ENCODE measurements at places on chromosomes 11 and 22.

GRCh38 chr11:44593251-44593650, 27.8 kb downstream of the CD82 start:
- no peak for DNase-seq

DNA sequence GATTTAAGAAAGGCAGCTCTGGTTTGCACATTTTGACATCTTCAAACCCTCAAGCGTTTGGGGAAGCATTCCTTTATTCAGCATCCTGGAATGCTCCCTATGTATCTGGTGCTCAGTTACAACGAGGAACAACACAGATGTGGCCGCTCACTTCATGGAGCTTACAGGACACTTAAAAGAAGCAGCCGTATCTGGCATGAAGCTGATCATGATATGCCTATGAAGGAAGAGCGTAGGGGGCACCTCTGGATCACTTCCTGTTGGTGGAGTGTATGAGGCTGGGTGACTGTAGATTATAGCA, 72.3 kb upstream of the TP53I11 start:
- no peak for DNase-seq

GRCh38 chr11:30254307-30255298, 23.8 kb downstream of the FSHB start:
- no peak for DNase-seq

DNA sequence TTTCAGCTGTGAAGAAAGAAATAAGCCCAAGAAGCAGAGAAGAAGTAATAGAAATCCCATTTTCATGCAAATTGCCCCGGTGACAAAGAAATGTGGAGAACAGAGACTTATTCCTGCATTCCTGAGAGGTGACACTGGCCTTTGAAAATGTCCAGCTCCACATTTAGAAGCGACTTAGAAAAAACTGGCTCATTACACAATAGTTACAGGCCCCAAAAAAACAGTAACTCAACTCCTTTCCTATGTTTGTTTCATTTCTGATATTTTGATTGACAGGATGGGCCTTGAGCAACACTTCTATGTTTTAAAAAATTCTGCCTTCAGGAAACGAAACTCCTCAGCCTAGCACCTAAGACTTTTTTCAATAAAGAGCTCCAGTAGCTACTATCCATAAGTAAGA, 726.9 kb upstream of the TENM4 start:
- DNase-seq: no peak

- no peak for DNase-seq
These were observed 11.8 kb upstream of the WDR74 start for GRCh38 chr11:62850911-62851806.

GRCh38 chr11:78427615-78428265, 10.1 kb upstream of the GAB2 start:
- no peak for DNase-seq

DNA sequence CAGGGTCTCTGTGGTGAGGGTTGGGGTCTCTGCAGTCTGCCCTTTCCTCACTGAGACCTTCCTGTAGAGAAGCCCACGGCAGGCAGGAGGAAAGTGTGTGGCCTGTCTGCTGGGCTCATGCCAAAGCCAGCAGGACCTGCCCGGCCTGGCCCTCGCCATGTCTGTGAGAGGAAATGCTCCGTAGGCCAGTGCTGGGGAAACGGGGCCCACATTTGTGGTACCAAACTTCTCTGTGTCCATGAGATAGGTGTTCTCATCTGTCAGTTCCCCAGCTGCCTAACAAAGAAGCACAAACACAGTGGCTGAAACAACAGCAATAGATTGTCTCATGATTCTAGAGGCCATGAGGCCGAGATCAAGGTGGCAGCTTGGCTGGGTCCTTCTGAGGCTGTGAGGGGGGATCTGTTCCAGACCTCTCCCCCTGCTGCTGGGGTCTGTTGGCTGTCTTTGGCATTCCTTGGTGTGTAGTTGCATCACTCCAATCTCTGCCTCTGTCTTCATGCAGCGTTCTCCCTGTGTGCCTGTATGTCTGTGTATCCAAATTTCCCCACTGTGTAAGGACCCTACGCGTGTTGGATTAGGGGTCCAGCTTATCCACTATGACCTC, 772.5 kb downstream of the TBC1D22A start:
- no peak for DNase-seq

DNA sequence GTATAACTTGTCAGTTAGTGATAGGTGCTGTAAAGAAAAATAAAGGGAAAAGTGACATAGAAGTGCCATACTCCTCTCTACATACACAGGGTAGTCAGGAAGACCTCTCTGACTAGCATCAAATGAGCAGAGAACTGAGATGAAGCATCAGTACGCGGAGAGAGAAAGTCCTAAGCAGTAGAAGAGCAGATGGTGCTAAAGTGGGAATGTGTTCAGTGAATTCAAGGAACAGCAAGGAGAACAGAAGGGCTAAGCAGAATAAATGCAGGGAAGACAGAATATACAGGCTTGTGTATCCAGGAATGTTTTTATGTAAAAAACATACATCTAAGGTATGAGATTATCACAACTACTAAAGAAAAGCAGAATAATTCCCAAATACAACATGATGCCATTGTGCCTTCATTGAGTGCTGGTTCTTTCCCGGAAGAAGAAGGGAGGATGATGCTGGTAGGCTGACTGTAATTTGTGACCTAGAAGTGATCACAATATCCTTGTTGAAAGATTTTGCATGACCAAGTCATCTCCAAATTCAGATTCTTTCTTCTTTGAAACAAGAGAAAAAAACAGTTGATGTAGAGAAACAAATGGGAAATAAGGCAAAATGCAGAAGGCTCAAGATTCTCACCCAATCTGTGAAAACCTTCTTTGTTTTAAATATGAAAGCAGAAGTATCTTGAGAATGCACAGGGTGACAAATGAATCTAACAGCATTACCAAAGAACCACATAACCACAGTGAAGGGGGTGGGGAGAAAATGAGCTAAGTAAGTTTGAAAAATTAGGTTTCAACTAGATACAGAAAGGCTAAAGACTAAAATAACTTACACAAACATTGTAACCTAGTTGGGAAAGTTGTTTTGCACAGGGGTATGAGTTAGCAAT, 20.5 kb downstream of the MRE11 start:
- no peak for DNase-seq

GRCh38 chr11:12157241-12157661, 46.9 kb downstream of the MICAL2 start:
- DNase-seq: peak; percentile 17

- DNase-seq: no peak
These were observed 1217.9 kb downstream of the LRRC4C start for GRCh38 chr11:40241524-40242051.

- no peak for DNase-seq
These were observed 188.2 kb upstream of the TBCEL start for GRCh38 chr11:120835601-120836228.

GRCh38 chr11:27626269-27626937, 73.9 kb downstream of the BDNF start:
- DNase-seq: no peak

GRCh38 chr11:60899046-60899936, 7.1 kb downstream of the PRPF19 start:
- DNase-seq: peak; percentile 32

DNA sequence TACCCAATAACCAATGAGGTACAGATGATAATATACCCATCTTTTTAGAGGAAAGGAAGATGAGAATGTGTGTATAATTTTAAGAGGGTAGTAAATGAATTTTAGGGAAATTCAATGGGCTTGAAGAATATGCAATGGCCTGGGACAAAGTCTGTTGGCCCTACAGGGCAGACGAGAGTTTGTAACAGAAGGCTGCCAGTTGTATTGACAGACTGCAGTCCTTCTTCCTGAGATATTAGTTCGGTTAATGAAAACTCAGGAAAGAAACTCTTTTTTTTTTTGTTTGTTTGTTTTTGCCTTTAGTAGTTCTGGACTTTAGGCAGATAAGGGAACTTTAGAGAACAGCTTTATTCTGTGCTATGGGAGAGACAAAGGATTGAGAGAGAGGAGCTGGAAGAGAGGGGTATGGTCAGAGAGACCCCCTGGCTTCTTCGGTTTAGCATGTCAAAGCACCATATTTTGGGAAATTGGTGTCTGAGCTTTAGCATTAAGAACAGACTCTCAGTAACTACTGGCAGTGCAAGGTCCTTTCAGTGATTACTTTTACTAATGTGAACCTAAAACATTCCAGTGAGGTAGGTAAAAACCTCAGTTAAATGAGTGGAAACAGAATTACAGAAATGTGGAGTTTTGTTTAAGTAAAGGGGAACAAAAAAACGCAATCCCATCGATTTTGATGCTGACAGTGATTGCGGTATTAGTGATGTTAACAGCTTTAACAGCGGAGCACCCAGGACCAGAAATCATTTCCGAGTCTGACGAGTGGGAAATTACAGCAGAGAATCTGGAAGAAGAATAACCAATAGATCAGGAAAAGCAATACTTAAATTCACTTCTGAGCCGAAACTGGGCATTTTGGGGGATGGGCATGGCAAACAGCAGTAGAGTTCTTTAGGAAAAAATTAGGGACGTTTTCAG, 644 bp upstream of the NAALAD2 start:
- no peak for DNase-seq

DNA sequence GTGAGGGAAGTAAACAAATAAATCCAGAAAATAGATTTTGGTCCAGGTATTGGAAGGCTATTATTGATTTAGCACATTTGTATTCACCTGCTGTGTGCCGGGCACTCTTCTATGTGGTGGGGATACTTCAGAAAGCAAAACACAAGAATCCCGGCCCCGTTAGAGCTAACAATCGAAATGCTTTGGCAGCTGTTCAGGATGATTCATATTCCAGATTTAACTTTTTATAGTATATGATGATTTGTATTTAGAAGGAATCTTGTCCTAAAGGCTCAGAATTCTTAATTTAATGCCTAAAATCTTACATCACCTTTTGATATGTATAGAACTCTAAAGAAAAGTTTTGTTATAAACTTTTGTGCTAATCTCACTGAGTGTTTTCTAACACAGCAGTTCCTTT, 28.0 kb downstream of the ZC3H12C start:
- no peak for DNase-seq

DNA sequence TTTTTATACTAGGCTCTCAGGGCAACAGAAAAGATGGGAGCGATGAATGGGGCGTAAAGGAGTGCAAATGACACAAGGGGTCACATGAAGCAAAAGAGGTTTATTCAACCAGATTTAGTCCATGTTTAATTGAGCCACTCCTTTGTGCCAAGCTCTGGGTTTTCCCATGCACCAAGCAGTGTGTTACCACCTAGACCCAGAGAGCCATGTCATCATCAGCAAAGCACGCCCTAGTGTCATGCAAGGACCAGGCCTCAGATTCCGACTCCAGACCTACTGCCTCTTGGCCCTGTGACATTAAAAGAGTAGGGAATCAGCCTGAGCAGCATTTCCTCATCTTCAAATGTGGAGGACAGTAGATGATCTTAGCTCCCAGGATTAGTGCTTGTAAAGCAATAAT, 1.1 kb upstream of the IGLL5 start:
- DNase-seq: no peak

DNA sequence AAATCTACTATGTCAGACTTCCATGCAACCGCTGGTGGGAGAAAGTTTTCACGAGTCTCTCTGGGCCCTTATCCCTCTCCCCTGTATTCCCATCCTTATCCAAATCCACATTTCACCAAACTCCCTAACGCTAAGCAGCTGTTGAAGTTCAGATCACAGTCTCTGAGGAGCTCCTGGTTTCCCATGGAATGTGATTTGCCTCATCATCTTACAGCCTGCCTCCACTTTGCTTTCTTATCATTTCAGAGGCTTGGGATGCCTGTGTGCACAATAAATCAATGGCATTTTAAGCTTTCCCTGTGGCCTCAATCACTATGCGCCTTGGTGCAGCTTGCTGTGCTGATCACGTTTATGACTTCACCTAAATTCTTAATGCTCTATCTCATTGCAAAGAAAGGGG, 352.4 kb upstream of the FAT3 start:
- no peak for DNase-seq

GRCh38 chr11:48018528-48019216, 38.3 kb downstream of the PTPRJ start:
- no peak for DNase-seq

- DNase-seq: peak; percentile 67
These were observed 667 bp downstream of the CD81 start for GRCh38 chr11:2377511-2378443.

GRCh38 chr11:61972112-61972671, 4.8 kb upstream of the FTH1 start:
- no peak for DNase-seq

- no peak for DNase-seq
These were observed 39.6 kb downstream of the CSNK2A3 start for GRCh38 chr11:11313426-11313825.

DNA sequence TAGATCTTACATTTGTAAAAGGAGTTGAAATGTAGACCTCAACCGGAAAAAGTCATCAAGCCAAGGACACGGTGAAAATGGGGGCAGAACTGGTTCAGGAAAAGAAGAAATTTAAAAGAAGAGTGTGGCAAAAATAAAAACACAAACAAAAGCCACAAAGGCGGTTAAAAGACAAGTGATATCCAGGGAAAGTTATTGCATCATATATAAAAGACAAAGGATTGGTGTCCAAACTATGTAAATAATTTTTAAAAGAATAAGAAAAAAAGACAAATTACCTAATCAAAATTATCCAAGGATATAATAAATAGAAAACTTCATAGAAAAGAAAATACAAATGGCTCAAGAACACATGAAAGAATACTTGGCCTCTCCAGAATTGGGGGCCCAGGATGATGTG, 45.1 kb upstream of the OPCML start:
- DNase-seq: no peak

DNA sequence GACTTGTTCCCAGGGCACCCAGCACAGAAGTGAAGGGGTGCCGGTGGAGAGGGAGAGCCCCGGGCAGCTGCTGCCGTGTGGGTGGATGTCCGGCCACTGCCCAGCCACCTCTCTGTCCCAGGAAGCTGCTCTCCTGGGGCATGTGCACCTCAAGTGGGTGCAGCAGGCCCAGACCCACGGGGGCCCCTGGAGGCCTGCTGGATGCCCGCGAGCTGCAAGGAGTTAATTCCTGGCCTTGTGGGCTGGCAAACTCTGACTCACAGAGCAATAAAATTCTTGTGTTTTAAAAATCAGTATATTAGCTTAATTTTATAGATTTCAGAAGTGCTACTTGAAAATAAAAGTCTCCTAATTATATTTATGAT, 37.4 kb upstream of the KCNQ1OT1 start:
- no peak for DNase-seq

GRCh38 chr11:118917481-118918127, 8.1 kb downstream of the BCL9L start:
- peak; percentile 45 for DNase-seq

DNA sequence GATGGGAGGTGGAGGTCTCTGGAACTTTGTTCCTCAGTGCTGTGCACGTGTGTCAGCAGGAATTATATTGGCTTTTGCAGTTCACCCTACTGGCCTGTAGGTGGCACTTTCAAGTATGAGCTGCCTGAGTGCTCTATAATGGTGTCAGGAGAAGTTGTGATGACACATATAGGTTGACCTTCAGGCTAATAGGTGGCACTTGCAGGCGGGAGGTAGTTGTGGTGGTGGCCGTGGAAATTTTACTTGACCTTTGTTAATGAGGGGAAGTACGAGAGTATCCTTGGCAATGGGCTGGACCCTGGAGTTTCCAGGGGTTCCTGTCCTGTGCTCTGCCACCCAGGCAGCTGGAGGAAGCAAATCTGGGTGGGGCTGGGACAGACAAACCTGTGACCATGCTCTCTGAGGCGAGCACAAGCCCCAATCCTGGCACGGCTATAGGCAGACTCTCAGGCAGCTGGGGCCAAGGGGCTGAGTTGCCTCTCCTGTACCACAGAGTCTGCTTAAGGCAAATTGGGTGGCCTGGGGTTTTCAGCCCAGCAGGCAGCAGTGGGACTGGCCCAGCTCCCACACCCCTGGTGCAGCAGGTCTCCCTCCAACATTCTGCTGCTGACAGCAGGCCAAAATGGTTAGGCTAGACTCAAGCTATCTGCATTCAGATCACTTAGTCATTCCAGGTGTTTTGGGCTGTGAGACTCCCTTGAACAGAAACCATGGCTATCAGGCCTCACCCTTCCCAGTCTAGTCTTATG, 147.5 kb upstream of the CTSC start:
- DNase-seq: no peak

Measured in activated CD4-positive, alpha-beta T cell treated with anti-CD3 and anti-CD28 coated beads for 4 hours (primary cell).